ENCODE measurements at places on chromosomes 6 and 20. TPM values are rescaled to one million over a fixed set of nuclear protein-coding genes. Genes with fewer than 3 reads are reported as not detected.

GSTA2 gene
- not detected for total RNA-seq

WFDC5 gene
- not detected for total RNA-seq

POFUT1 gene
- 65.5 TPM for total RNA-seq

EYA2 gene
- total RNA-seq = 1.4 TPM

GRM1 gene
- total RNA-seq = 0.07 TPM

PRICKLE4 gene
- total RNA-seq = 3.1 TPM

CLVS2 gene
- total RNA-seq = not detected

DNA sequence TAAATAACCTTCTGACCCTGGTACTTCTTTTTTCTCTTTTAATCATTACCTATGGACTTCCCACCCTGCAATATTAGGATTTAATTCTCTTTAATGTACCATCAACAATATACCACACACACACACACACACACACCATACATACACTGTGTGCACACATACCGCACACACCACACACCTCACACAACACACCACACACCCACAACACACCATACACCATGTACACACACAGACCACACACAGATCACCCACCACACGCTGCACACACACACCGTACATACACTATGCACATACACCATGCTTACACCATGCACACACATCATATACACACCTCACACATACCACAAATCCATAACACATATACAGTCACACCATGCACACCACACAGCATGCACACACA is 57.4 kb upstream of the MAP3K4 start:
- no peak overlapping the region for H3K27ac ChIP-seq
- DNase-seq = no peak
- H3K36me3 ChIP-seq = no peaks in the 10 kb centered on the region
- no peaks in the 10 kb centered on the region for H3K27me3 ChIP-seq
- peaks cover 5% of the 10 kb centered on the region for H3K4me1 ChIP-seq

DNA sequence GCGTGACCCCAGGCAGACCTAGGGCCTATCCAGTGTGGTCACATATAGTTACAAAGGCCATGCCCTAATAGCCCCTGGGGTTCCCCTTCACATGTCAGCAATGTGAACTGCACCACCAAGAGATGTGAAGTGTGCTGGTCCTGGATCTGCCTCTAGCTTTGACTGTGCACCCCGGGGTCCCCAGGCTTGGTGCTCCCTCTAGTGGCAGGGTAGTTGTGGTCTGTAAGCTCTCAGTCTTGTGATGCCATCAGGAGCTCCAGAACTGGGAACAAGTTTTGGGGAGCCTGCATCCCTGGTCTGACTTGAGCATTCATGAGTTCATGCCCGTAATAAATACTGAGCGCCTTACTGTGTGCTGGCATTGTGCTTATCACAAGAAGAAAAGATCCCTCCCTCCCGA is 143.4 kb downstream of the DHX35 start:
- H3K36me3 ChIP-seq = no peaks in the 10 kb centered on the region
- H3K27ac ChIP-seq = no peak overlapping the region
- H3K27me3 ChIP-seq = peaks cover 4% of the 10 kb centered on the region

GRCh38 chr20:42610070-42610469 is 579.6 kb downstream of the PTPRT start:
- H3K27ac ChIP-seq = no peak overlapping the region
- no peaks in the 10 kb centered on the region for H3K36me3 ChIP-seq
- H3K27me3 ChIP-seq = no peaks in the 10 kb centered on the region
- no peak for DNase-seq
- no peaks in the 10 kb centered on the region for H3K4me1 ChIP-seq
- H3K4me3 ChIP-seq = no peak overlapping the region

- H3K27me3 ChIP-seq = no peaks in the 10 kb centered on the region
- H3K36me3 ChIP-seq = no peaks in the 10 kb centered on the region
- peak overlapping the region; percentile 72 for H3K4me3 ChIP-seq
- H3K27ac ChIP-seq = peak overlapping the region; percentile 86
These were observed 53.3 kb upstream of the HFE start for GRCh38 chr6:26033941-26034354.

GRCh38 chr6:126949786-126950185 is 168.7 kb upstream of the RSPO3 start:
- H3K27me3 ChIP-seq = no peaks in the 10 kb centered on the region
- no peak overlapping the region for H3K4me3 ChIP-seq
- no peaks in the 10 kb centered on the region for H3K36me3 ChIP-seq
- no peak overlapping the region for H3K27ac ChIP-seq
- no peaks in the 10 kb centered on the region for H3K4me1 ChIP-seq

DNA sequence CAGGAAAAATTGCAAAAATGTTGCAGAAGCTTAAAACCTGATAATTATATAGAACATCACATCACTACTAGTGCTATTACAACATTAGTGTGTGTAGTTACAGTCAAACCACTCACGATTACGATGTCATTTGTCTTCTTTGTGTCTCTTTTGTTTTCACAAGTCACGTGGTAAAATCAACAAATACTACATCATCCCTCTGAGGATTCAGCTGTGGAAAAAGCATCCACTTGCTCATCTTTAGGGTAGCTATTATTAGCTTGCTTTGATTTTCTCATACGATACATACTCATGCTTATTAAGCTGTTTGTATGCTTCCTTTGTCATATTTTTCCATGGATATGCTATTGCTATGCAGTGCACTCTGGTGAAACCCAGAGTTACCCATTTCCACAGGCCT is 22.2 kb upstream of the ATXN1 start:
- no peak for DNase-seq
- no peak overlapping the region for H3K4me3 ChIP-seq
- no peaks in the 10 kb centered on the region for H3K27me3 ChIP-seq
- no peak overlapping the region for H3K27ac ChIP-seq

GRCh38 chr6:137866200-137866913 is 702 bp upstream of the TNFAIP3 start:
- no peaks in the 10 kb centered on the region for H3K36me3 ChIP-seq
- H3K4me3 ChIP-seq = peak overlapping the region; percentile 72
- H3K4me1 ChIP-seq = peaks cover 21% of the 10 kb centered on the region
- no peak for DNase-seq
- peak overlapping the region; percentile 74 for H3K27ac ChIP-seq

DNA sequence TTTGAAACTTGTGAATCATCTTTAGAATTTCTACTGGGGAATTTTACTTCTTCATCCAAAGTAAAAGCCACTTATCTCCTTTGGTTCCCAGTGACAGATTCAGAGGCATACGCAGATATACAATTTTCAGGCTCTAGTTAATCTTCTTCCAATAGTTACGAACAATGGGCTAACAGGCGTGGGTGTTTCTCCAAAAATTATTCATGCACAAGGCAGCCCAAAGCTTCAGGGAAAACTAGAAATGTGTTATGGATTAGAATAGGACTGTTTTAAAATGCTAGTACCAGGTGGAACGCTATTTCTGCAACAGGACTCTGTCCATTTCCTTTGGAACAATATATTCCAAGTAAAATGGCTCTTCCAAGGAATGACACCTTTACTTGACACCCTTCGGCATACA is 102.2 kb downstream of the ZNF217 start:
- H3K36me3 ChIP-seq = no peaks in the 10 kb centered on the region
- no peak overlapping the region for H3K4me3 ChIP-seq
- no peak overlapping the region for H3K27ac ChIP-seq
- no peak for DNase-seq

DNA sequence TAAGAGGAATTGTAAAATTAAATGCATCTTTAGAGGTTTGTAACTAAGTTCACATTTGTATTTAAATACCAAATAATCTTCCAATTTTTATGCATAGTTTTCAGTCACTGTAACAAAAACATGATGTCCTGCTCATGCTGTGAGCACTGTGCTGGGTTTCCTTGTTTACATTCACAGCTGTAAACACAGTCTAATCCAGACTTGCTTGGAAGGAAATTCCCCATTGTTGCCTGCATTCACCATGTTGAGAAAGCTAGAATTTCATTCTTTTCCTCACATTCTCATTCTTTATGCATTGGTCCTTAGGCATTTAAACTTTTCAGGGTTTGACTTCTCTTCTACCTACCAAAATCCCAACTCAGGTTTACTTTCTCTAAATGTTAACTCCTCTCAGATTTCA is 242.0 kb upstream of the TBX18 start:
- no peak overlapping the region for H3K27ac ChIP-seq
- H3K36me3 ChIP-seq = no peaks in the 10 kb centered on the region
- H3K4me1 ChIP-seq = no peaks in the 10 kb centered on the region
- DNase-seq = no peak

- no peak for DNase-seq
- no peaks in the 10 kb centered on the region for H3K4me1 ChIP-seq
- H3K27ac ChIP-seq = no peak overlapping the region
- no peak overlapping the region for H3K4me3 ChIP-seq
- H3K27me3 ChIP-seq = no peaks in the 10 kb centered on the region
These were observed 191.1 kb downstream of the FNDC1 start for GRCh38 chr6:159360306-159360705.

GRCh38 chr6:148814082-148814790 is 67.4 kb downstream of the UST start:
- H3K4me1 ChIP-seq = no peaks in the 10 kb centered on the region
- no peak for DNase-seq
- no peaks in the 10 kb centered on the region for H3K36me3 ChIP-seq
- no peak overlapping the region for H3K4me3 ChIP-seq
- H3K27me3 ChIP-seq = no peaks in the 10 kb centered on the region

DNA sequence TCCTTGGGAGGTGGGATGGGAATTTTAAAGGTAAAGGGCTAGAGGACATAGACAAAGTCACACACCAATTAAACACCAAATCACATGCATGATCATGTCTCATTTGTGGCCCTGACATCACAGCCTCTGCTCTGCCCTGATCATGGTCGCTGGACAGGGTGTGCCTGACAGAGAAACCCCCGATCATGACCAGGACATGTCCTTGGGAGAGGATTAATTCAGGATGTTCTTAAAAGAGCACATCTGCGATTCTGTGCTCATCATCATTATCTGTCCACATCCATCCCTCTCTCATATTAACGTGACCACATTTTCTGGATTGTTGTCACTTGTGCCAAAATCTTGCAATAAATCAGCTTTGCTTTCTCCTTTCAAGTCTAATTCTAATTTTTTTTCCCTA is 7.7 kb upstream of the PBOV1 start:
- no peak for DNase-seq
- no peak overlapping the region for H3K27ac ChIP-seq
- no peaks in the 10 kb centered on the region for H3K27me3 ChIP-seq
- H3K36me3 ChIP-seq = no peaks in the 10 kb centered on the region
- H3K4me3 ChIP-seq = no peak overlapping the region

DNA sequence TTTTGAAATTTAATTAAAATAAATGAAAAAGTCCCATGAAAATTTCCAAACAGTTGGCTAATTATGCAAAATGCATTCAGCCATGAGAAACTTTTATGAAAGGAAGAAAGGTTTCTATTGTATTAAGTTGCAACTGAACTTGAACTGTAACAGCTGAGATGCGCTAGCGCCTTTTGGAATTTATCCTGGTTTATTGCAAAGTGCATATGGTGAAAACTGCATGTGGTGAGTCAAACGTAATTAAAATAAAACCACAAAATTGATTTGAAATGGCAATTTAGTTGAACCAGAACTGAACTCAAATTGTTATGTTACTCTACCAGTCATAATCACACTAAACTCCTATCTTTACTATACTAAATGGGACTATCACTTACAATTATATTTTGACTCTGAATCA is 46.4 kb upstream of the COL21A1 start:
- no peak for DNase-seq
- H3K27me3 ChIP-seq = no peaks in the 10 kb centered on the region
- H3K36me3 ChIP-seq = no peaks in the 10 kb centered on the region
- no peak overlapping the region for H3K4me3 ChIP-seq

- DNase-seq = no peak
- H3K36me3 ChIP-seq = no peaks in the 10 kb centered on the region
- no peaks in the 10 kb centered on the region for H3K4me1 ChIP-seq
- H3K27me3 ChIP-seq = no peaks in the 10 kb centered on the region
- no peak overlapping the region for H3K4me3 ChIP-seq
These were observed 221.6 kb upstream of the CDYL start for GRCh38 chr6:4554645-4555044.

DNA sequence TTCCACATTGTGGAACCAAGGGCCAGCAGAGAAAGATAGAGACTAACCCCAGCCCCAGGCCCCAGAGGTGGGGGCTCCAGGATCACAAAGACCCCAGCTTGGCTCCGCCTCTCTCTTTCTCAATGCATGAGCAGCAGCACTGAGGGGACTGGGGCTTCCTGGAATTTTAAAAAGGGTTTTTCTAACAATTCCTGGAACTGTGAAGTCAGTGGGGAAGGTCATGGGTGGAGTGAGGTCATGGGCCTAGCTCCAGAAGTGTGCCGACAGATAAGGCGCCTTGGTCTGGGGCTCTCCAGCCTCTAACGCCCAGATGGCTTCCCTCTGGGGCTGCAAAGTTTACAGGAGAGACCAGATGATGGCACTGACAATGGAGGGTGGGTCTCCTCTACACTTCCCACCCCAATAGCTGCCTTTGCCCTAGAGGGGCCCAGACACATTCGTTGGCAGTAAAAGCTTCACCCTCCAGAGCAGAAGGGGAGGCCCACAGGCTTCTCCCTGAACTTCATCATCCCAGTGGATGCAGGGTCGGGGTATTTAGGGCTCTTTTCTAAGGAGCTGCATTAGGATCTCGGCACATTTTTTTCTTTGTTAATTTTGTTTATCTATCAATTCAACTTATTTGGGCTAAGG is 46.9 kb upstream of the CD93 start:
- no peaks in the 10 kb centered on the region for H3K4me1 ChIP-seq
- no peaks in the 10 kb centered on the region for H3K36me3 ChIP-seq
- H3K27ac ChIP-seq = no peak overlapping the region
- no peak overlapping the region for H3K4me3 ChIP-seq
- no peaks in the 10 kb centered on the region for H3K27me3 ChIP-seq

- no peak for DNase-seq
- H3K4me3 ChIP-seq = no peak overlapping the region
- H3K27ac ChIP-seq = no peak overlapping the region
- no peaks in the 10 kb centered on the region for H3K27me3 ChIP-seq
These were observed 84.7 kb downstream of the F13A1 start for GRCh38 chr6:6235786-6236185.

DNA sequence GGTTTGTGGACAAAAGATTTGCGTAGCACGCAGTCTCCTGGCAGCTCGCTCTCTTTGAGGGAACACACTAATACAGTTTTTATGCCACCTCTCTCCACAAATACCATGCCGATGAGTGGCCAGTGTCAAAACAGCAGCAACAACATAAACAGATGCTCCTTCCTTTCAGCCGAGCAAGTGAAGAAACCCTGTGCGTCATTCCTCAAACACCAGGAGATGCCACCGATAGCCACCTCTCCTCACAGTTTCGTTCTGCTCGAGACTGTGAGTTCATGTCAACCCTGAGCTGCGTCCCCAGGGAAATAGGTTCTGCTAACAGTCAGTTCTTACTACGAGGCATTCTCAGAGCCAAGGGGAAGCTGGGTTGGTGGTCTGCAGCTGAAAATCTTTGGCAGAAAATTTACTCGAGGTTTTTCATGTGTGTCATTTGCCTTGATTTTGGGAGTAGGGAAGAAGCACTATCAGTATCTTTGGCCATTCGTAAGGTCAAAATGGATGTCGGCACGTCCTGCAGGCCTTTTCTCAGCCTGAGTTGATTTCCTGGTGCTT is 59.9 kb downstream of the EYA2 start:
- H3K4me1 ChIP-seq = peaks cover 32% of the 10 kb centered on the region
- peak overlapping the region; percentile 7 for H3K4me3 ChIP-seq
- H3K27ac ChIP-seq = peak overlapping the region; percentile 78
- DNase-seq = peak; percentile 99
- H3K36me3 ChIP-seq = no peaks in the 10 kb centered on the region

GRCh38 chr6:56368491-56368890 is 121.1 kb upstream of the COL21A1 start:
- H3K27me3 ChIP-seq = no peaks in the 10 kb centered on the region
- H3K4me1 ChIP-seq = peaks cover 35% of the 10 kb centered on the region

- H3K36me3 ChIP-seq = no peaks in the 10 kb centered on the region
- H3K4me3 ChIP-seq = no peak overlapping the region
- H3K27me3 ChIP-seq = no peaks in the 10 kb centered on the region
These were observed 137.5 kb downstream of the FOXA2 start for GRCh38 chr20:22446613-22447446.

- no peaks in the 10 kb centered on the region for H3K4me1 ChIP-seq
- H3K36me3 ChIP-seq = no peaks in the 10 kb centered on the region
- no peak overlapping the region for H3K4me3 ChIP-seq
These were observed 194.6 kb downstream of the ZNF217 start for GRCh38 chr20:53399083-53399482.

Measured in astrocyte (in vitro differentiated cells and primary cell).